ENCODE measurements at places on chromosomes 11 and 22.

DNA sequence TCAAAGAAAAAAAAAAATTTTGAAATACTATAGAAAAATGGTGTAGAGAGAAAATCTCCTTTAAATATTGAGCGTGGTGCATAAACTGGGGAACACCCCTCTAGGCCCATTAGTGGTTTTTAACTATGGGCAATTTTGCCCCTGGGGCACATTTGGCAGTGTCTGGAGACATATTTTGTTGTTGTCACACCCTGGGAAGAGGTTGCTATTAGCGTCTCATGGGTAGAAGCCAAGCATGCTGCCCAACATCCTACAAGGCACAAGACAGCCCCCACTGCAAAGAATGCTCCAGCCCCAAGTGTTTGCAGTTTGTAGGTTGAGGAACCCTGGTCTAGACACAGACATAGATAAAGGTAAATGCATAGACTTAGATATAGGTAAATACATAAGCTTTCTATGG lies 92.6 kb downstream of the KIAA1671 start:
- DNase-seq: no peak

DNA sequence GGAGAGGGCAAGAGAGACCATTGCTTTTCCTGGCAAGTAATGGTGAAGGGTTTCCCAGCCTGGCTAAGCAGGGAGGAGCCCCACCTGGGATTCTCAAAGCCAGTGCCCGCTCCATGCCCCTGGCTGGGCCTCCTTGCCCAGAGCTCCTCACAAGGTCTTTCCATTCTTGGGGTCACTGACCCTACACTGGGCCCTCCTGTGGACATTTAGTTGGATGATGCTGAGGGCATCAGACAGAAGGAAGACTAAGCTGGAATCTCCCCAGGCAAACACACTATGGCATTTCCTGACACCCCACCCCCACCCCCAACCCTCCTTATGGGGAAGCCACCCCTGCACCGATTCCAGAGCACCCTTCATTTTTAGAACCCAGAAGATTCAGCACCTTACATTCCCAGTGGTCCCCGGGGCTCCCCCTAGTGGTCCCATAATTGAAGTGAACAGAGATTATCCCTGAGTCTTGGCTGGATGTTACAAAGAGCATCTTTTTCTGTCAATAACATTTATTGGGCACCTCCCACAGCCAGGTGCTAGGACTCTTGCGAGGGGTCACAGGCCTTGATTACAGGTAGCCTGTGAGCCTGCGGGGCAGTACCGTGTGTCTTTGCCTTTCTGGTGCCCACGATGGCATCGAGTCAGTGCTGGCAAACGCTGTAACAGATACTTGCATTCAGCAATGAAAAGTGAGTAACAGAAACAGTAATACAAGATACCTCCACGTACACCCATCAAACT lies 548.5 kb downstream of the BUD13 start:
- peak; percentile 64 for DNase-seq

DNA sequence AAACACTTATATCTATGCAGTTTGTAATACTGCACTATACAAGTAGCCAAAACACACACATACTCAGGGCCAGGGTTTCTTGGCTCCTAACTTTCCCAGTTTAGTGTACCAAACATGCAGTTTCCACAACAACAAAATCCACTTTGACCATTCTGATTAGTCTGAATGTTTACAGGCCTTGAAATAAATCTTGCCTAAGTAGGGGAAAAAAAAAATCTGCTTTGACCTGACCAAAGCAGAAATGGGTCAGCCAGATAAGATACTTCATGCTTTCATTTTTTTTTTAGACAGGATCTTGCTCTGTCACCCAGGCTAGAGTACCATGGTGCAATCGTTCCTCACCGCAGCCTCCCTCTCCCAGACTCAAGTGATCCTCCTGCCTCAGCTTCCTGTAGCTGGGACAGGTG lies 10.1 kb downstream of the PRR14L start:
- no peak for DNase-seq

DNA sequence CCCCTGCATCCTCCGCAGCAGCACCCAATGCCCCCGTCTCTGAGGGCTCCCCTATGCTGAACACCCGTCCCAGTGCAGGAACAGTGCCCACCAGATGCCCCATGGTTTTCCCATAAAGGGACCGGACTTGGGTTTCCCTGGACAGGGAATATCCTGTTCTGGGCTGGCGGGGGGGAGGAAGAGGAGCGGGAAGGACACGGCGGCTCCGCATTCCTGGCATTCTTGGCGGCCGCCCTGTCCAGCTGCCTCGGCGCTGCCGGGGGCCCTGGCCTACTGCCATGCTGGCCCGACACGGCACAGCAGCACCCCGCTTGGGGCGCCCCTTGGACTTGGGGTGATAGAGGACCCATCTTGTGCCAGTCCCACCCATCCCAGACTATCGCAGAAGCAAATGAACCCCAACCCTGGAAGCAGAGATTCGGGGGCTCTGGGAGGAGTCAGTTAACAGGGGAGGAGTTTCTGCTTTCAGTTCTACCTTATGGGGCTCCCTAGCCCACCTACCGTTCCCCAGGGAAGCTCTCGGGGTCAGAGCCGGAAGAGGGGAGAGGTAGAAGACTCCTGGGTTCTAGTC lies 23.7 kb upstream of the CBX7 start:
- no peak for DNase-seq

GRCh38 chr11:72208281-72208680 lies 8.3 kb upstream of the FOLR2 start:
- no peak for DNase-seq

DNA sequence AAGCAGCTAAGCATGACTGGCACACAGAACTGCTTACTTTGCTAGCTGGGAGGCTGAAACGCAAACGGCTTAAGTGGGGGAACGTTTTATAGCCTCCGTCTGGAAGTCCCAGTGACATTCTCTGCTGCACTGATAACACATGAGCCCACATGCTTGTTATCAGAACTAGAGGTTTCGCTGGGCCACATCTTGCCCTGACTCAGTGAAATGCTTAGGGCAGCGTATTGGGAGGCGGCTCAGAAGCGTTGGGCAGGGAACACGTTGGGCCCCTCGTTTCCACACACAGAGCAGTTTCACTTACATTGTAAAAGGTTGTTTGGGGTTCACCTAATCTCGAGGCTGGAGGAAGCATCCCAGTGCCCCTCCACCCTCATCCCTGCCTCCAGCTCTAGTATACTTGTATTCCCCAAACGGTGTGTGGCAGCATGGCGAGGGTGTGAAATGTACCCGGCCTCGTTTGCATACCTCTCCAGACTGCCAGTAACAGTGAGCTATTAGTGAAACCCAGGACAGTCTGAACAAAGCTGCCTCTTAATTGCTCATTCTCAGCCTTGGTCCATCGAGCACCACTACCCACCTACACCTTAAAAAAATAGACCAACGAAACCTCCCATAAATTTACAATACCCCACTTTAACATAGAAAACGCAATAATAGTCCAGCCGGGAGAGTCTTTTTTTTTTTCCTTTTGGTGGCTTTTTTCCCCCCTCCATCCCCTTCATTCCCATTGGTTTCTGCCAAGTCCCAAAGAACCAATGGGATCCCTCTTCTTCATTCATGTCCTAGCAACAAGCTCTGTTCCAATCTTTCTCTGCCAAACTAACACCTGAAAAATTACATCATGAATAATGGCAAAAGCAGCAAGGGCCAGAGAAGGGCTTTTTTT lies 218.8 kb upstream of the SORL1-AS1 start:
- no peak for DNase-seq

DNA sequence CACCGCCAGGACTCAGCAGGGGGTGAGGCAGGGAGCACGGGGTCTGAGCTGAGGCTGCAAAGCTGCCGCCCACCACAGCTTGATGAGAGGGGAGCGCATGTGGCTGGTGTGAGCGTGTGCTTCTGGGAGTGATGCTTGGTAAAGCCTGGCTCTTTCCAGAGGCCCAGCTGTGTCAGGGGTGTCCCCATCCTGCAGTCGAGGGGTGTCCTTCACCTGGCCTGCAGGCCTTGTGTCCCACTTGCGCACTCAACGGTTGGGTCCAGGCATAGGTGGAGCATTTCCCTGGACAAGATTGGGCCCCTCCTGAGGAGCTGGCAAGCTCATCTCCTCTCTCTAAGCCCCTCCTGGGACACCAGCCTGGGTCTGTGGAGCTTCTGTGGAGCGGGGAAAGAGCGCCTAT lies 273.9 kb downstream of the TBC1D22A start:
- DNase-seq: no peak

- DNase-seq: peak; percentile 78
These were observed 208.3 kb downstream of the CEP164 start for GRCh38 chr11:117535850-117536411.

GRCh38 chr11:45592636-45593035 lies 72.8 kb downstream of the CHST1 start:
- no peak for DNase-seq

GRCh38 chr22:21106000-21106399 lies 60.3 kb downstream of the LRRC74B start:
- DNase-seq: no peak

DNA sequence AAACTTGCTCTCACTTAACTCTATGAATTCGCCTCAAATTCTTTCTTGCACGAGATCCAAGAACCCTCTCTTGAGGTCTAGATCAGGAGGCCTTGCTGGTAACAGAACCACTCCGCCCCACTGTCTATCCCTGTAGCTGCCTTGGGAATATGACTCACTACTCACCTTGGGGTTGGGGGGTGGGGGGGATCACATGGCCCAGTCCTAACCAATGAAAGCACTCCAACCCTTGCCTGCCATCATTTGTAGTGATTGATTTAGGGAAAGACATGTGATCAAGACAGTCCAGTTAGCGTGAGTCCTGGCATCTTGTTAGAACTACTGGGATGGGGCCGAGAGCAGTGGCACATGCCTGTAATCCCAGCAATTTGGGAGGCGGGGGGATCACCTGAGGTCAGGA lies 4.8 kb upstream of the MRTFA start:
- DNase-seq: no peak

DNA sequence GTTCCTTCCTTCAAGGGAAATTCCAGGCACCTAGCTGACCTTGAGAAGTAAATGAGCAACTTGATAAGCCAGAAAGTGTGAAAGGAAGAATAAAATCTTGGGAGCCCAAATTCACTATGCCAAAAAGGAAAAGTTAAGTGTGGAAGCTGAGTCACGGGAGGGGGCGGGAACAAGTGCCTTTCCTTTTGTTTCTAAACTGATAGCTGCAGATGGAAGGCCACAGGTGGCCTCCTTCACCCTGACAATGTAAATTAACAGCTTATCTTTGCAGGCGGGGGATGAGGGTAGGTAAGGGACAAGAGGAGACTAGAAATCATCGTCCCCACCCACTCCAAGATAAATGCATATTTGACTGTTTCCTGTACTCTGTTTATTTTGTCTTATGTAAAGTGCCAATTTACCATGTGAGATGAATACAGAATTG lies 36.4 kb upstream of the TREH start:
- DNase-seq: no peak

DNA sequence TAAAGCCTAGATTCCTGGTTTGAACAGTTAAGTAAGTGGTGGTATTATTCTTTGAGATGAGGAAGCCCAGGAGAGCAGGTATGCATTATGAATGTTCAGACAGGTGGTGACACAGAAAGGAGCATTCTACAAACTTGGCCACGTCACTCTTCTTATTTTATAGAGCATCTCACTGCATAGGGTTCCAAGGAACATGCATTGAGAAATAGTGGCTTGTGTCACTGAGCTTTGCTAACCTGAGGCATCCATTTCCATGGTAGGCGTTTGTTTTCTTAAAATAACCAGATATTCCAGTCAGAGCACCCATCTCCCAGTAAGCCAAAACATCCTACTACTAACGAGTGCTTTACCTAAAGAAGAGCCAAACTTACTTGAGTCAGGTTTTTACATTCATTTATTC lies 169.7 kb downstream of the NAV2 start:
- no peak for DNase-seq

- no peak for DNase-seq
These were observed 15.9 kb upstream of the LRRC32 start for GRCh38 chr11:76686261-76687079.

- DNase-seq: no peak
These were observed 13.6 kb downstream of the PLEKHB1 start for GRCh38 chr11:73659961-73660360.

DNA sequence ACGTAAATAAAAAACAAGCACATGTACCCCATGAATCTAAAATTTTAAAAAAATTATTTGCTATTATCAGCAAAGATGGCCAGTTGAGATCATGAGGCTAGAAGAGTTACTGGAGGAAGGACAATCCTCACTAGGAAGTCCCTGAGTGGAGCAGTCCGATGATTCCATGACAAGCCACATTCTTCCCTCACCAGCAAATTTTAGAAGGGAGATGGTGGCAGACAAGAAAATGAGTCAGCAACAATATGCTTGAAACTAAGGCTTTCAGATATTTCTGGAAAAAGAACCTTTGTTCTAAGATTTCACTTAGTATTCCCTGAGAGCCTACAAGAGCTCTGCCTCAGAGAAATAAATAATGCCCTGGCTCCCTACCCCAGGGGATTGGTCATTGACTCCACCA lies 34.9 kb downstream of the P4HA3 start:
- no peak for DNase-seq

DNA sequence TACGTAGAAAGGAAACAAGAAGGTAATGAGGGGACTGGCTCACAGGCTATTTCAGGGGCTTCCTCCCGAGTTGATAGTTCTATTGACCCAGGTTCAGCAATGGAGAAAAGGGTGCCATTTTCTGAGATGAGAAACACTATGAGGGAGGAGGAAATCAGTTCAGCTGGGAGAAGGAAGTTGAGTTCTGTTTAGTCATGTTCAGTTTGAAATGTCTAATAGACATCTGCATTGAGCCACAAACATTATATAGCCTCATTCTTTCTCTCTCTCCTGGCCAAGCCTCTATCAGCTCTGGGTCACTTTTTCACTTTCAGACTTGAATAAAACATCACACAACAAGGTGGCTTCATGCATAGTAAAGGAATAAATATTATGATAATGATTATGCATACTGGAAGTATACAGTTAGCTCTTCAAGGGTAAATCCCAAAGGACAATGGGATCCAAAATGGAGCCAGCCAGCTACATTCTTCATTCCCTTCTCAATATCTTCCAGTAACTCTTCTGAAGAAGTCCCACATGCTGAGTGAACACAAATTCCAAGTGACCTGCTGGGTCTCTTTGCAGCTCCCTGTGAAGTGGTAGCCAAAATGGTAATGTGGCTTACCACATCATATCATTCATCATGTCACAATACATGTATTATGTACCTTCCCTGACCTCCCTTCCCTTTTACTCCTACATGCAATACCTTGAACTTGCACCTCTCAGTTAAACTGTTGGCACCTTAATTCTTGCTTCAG lies 80.9 kb upstream of the CD44 start:
- no peak for DNase-seq

GRCh38 chr11:70145071-70145470 lies 58.0 kb upstream of the FADD start:
- DNase-seq: no peak

DNA sequence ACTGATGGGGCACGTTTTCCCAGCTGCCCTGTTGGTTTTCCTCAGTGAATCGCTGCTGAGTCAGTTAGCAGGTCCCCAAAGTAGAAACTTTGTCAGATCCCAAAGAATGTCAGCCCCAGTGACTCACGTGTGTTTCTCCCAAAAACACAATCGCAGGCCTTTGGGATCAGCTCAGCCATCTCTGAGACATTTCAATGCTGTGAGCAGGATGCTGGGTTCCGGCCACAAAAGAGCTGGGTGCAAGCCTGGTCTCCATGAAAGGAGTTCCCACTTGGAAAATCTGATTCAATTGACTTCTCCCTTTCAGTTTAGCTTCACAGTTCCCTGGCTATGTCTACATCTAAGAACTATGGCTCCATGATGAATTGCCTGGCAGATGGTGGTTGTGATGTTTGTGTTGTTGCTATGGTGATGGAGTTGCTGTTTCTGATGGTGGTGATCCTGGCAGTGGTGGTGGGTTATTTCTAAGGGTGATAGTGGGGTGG lies 28.0 kb downstream of the MYEOV start:
- DNase-seq: no peak
